ENCODE measurements at places on chromosomes 4 and X. TPM values are rescaled to one million over a fixed set of nuclear protein-coding genes. Genes with fewer than 3 reads are reported as not detected.

DNA sequence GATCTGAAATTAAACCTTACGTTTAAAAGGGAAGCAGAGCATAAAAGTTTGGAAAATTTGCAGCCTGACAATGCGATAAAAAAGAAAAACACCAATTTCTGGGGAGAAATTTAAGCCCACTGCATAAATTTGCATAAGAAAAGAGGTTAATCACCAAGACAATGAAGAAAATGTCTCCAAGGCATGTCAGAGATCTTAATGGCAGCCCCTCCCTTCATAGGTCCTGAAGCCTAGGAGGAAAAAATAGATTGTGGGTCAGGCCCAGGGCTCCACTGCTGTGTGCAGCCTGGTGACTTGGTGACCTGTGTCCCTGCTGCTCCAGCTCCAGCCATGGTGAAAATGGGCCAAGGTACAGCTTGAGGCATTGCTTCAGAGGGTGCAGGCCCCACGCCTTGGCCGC lies 264.0 kb upstream of the CT83 start:
- DNase-seq, result no peak

DNA sequence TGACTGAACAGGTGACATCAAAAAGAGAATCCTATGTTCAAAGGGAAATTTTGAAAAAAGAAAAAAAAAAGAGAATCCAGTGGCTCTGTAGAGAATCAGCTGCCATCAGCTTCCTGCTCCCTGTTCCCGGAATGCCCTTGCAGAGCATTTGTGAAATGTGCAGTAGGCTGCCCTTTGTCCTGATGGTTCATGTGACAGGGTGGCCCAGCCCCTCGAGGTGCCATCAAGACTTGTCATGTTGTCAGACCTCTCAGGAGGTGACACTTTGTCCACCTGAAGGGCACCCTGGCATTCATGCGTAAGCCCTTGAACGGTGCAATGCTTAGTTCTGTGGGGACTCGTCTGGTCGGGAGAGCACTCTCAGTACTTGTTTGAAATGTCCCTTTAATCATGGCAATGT lies 71.4 kb downstream of the CLDN34 start:
- DNase-seq, result no peak

DNA sequence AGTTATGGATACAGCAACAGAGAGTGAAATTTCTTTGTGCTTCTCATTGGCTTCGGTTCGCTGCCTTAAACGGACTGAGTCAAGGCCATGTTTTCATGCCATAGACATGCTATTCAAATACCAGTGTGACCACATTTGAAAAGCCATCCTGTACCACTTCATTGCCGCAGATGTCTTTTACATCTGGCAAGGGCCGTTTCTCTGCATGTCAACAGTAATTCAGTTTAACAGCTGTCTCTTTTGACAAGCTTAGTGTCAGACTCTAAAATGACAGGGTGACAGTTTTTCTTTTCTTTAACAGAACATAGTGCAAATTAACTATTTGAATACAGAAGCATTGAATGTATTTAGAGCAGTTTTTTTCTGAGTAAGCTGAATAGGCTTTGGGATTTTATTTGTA lies 362.2 kb upstream of the POU3F4 start:
- DNase-seq, result no peak

DNA sequence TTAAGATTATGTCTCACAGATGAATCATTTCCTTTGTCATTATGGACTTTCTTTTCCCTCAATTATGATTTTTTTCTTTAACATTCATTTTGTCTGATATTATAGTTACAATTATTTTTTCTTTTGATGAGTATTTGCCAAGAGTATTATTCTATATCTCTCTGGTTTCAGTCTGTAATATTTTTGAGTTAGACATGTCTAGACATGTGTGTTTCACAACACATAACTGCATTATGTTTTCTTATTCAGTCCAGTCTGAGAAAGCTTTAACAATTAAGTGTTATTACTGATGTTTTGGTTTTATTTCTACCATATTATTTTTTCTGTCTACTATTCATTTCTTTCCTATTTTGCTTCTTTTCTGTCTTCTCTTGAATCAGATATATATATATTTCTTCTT lies 108.3 kb upstream of the MID1IP1 start:
- DNase-seq, result no peak

DNA sequence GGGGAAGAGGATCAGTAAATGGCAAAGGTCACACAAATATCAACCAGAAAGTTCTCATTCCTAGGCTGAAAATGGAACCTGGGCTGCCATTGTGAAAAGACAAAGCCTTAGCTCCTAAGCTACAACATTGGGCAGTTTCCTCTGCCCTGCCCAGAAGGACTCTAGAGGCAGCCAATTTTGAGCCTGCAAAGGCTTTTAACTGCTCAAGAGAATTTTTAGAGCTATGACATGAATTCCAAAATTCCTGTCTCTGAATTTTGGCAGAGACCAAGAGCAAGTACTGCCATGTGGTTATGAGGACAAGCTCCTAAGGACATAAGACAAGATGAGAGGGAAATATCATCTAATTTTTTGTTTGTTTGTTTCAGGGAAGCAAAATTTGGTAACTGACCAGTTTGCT lies 29.6 kb upstream of the IGFBP7 start:
- DNase-seq, result no peak

DNA sequence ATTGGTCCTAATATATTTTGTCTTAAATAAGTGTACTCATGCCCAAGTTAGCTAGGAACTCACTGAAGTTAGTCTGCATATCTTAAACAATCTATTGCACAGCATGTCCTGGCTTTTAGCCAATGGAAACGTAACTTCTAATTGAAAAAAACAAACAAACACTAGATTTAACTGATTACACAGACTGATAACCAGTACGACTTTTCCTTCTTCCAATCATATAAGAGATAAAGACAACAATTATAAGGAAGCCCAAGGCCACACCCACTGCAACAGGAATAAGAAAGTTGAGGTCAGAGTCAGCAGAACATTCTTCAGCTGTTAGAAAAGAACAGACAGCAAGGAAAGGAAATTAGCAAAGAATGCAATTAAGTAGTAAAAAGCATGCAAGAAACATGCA lies 40.8 kb downstream of the LAMP2 start:
- no peak for DNase-seq

DNA sequence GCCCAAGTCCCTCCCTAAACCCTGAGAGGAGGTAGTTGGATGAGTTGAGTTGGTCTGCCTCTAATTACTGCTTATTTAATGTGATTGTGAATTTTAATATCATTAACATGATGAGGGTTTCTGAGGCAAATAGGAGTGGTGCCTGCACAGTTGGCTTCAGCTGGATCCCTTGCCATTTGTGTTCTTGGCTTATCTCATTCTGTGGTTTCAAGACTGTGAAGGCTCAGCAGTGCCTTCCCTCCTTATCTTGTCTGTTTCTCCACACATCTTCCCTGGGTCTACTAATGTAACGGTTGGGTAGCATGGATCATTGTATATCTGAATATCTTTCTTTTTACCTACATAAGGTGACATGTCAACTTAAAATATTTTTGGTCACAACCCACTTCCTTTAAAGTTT lies 1.6 kb upstream of the SLC10A4 start:
- no peak for DNase-seq

DNA sequence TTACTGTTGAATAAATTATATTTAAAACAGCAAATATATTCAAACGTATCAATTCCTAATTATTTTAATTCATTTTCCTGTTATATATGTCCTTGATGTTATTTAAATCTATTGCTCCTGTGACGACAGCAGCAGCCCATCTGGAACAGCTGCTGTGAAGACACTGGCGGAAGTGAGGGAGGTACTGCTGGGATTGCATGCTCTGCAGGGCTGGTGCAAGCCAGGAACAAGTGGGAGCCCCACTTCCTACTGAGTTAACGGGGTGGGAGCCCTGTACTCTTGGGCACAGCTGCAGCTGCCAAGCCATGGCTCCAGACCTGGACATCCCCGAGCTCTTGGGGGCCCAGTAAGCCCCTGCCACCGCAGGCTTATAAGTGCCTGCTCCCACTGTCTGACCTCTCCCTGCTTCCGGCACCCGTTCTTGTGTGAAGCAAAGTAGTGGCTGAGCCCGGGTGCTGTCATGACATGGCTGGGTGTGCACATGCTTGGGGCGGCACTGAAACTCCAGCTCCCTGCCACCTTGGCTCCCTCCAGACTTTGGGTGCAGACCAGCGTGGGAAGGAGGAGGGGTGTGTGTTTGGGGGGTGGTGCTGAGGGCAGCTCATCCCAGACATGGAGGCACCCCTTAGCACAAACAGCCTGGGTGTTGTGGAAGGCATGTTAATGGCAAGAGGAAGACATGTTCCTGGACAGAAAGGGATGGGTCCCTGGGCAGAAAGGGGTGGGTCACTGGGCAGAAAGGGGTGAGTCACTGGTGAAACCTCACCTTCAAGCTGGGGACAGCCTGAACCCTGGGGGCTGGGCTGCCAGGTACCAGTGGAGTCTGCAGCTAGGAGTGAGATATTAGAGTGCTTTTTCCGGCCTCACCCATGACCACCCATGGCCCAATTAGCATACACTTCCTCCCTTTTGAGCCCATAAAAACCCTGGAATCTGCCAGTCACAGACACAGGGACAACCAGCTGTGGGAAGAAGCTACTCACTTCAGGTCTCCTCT lies 1981.3 kb upstream of the IGFBP7 start:
- DNase-seq, result no peak

GRCh38 chr4:16176621-16177020 lies 49.6 kb downstream of the TAPT1 start:
- DNase-seq, result no peak

The OTC gene
- total RNA-seq, result 0.87 TPM

The RBM47 gene
- total RNA-seq, result 22.8 TPM

The NEUROG2 gene
- total RNA-seq, result not detected

The RHOXF2B gene
- total RNA-seq, result not detected

The MAGEA8 gene
- total RNA-seq, result not detected
